Stimulated activated CD8-positive, alpha-beta memory T cell treated with anti-CD3 and anti-CD28 coated beads, Interleukin-7, amount 100 ng/mL, for 1 hour (primary cell): ENCODE measurements at places on chromosomes 7 and 10.

- no peak for DNase-seq
Observed at GRCh38 chr7:25894002-25894901, 257.7 kb upstream of the NFE2L3 start.

DNA sequence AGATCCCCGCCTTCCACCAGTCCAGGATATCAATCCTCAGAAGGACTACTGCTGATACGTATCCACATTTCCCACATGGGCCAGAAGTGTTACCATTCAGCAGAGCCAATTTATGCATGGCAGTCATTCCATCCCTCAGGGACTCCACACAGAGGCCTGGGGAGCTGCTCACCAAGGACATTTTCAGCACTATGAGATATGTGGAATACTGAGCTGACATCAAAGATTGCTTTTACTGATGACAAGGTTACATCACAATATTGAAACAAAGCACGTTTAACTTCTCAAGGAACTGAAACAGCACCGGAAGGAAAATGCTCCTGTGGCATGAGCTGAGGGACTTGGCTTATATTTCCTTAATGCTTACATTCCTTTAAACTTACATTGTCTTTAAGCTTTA, 335.1 kb downstream of the BMPER start:
- DNase-seq: no peak

- no peak for DNase-seq
Observed at GRCh38 chr7:141456298-141456697, 94.9 kb upstream of the AGK start.

GRCh38 chr7:135678612-135679575, 16.6 kb downstream of the STMP1 start:
- DNase-seq: no peak

DNA sequence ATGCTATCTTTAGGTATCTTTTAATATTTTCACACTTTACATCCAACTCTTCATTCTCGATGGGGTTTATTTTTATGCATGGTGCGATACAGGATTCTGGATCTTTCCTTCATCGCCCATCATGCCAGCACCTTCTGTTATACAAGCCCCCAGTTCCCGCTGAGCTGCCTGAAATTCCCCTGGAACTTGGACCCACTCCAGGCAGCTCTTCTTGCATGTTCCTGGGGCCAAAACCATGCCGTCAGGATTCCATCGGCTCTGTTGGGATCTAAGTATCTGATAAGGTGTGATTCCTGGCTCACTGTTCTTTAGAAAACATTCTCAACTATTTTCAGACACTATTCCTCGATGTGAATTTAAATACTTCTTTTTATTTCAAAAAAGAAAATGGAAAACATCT, 40.5 kb upstream of the PPP2R2D start:
- DNase-seq: no peak

GRCh38 chr7:43296306-43296705, 183.9 kb downstream of the HECW1 start:
- no peak for DNase-seq

- DNase-seq: no peak
Observed at GRCh38 chr7:157830331-157830730, 493.5 kb downstream of the DNAJB6 start.

DNA sequence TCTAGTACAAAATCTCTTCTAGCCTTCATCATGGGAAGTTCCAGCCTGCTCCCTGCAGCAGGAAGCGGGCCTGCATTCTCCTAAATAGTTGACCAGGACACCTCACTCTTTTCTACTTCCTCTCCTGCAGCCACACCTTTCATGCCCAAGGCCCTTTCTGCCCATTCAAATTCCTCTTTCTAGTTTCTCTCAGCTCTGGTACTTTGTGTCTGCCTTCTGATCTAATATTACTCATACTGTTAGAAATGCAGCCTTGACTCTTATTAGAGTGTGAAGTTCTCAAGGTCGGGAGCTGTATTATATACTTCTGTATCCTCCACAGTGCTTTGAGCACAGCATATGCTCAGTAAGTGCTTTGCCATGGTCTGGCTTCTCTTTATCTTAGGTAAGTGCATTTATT, 103.1 kb downstream of the PRKCQ start:
- no peak for DNase-seq

DNA sequence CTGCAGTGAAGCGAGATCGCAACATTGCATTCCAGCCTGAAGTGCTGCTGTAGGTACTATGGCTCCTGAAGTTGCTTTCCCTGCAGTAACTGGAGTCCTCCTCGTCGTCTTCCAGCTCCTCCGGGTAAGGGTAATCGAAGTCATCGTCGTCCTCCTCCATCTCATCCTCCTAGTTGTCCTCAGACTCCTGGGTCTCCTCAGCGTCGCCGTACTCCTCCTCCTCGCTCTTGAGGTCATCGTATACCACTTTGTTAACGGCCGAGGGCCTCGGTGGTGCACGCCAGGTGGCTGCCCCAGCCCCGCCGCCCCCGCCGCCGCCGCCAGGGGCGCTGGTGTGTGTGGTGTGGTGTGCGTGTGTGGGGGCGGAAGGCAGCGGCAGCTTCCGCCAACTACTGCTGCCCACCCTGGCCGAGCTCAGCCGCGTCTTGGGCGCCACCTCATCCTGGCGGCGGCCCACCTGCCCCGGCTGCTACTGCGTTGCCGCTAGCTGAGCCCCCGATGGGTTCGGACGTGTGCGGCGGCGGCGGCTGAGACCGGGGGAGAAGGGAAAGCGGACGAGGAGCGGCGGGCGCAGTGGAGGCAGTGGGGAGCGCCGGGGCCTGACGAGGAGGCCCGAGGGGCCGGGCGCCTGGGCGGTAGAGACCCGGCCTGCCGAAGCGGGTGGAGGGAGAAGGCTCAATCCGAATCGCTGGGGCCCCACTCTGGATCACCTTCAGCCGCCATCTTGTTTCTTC, 11.8 kb upstream of the ACBD5 start:
- peak; percentile 62 for DNase-seq

DNA sequence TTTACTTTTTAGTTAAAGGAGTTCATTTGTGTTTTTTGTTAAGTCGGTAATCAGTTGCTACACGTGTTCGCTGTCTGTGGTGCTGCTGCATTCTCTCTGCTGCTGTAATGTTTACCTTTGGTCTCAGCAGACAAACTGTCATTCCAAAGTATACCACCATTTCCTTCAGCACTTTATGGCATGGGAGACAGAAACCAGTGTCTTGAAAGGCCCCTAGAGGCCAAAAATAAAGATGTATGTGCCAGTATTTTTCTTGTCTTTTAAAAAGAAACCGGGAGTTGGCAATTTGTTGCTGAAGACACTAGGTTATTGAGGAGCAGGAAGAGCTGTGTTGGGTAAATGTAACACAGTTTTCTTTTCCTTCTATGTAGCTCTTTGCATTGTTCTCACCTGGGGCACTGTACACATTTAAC, 24.1 kb downstream of the ZNF92 start:
- no peak for DNase-seq

GRCh38 chr7:54839575-54840213, 80.7 kb upstream of the SEC61G start:
- DNase-seq: no peak

DNA sequence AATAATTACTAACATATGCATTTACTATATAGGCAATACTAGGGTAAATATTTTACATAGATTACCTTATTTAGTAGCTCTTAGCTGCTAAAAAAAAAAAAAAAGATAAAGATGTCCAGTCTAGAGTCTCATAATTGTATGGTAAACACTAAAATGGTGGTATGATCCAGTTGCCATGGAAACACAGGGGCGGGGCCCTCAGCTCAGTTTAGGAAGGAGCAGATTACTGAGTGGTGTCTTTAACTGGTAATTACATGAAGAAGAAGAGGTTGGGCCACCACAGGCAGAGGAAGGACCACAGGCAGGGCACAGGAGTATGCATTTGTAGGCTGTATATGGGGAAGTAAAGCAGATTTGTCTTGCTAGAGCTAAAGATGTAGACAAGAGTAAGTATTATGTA, 43.7 kb downstream of the ITGB8 start:
- DNase-seq: no peak

GRCh38 chr10:34291466-34292193, 523.5 kb downstream of the PARD3 start:
- no peak for DNase-seq
